ENCODE measurements at places on chromosomes 4 and X.

- no peaks in the 10 kb centered on the region for H3K36me3 ChIP-seq
- H3K27me3 ChIP-seq = no peaks in the 10 kb centered on the region
- no peak overlapping the region for H3K27ac ChIP-seq
Measured at GRCh38 chrX:124344246-124344645, 2.1 kb upstream of the SH2D1A start.

- H3K27ac ChIP-seq = no peak overlapping the region
- DNase-seq = no peak
- H3K27me3 ChIP-seq = no peaks in the 10 kb centered on the region
- H3K36me3 ChIP-seq = no peaks in the 10 kb centered on the region
- no peaks in the 10 kb centered on the region for H3K4me1 ChIP-seq
Measured at GRCh38 chr4:132180020-132180427, 969.1 kb upstream of the PCDH10 start.

DNA sequence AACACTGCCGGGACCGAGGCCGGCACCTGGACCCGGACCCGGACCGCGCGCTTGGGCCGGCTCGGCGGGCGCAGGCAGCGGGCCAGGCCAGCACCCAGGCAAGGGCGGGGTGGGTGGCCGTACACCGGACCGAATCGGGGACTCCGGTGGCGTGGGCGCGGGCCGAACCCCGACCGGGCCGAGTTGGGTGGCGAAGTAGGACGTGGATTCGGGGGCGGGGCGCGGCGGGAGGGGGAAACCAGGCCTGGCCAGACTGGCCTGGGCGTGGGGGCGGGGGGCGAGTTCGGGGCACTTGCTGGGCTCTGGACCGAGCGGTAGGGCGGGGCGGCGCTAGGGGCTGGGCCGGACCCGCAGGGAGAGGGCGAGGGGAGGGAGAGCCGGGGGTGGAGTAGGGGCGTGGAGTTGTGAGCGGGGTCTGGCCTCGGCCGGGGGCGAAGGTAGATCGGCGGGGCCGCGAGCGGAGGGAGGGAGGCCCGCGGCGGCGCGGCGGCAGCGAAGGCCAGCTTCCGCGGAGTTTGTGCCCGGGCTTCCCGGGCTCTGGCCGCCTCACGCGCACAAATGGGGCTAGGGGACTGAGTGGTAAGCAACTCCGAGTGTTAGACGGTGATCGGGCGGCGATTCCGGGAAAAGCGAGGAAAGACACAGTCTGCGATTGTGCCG lies 1.8 kb upstream of the BCORL1 start:
- no peak overlapping the region for H3K27ac ChIP-seq
- H3K36me3 ChIP-seq = no peaks in the 10 kb centered on the region
- H3K4me3 ChIP-seq = no peak overlapping the region
- no peaks in the 10 kb centered on the region for H3K4me1 ChIP-seq
- DNase-seq = peak; percentile 86

- H3K4me1 ChIP-seq = no peaks in the 10 kb centered on the region
- no peak overlapping the region for H3K4me3 ChIP-seq
- no peak for DNase-seq
- no peaks in the 10 kb centered on the region for H3K36me3 ChIP-seq
Measured at GRCh38 chrX:34886011-34886410, 56.6 kb upstream of the FAM47B start.

Measured in sigmoid colon (tissue), 7 donors.